Stimulated activated CD8-positive, alpha-beta memory T cell treated with anti-CD3 and anti-CD28 coated beads, Interleukin-7, amount 100 ng/mL, for 48 hours (primary cell): ENCODE measurements at places on chromosomes 13 and 19.

DNA sequence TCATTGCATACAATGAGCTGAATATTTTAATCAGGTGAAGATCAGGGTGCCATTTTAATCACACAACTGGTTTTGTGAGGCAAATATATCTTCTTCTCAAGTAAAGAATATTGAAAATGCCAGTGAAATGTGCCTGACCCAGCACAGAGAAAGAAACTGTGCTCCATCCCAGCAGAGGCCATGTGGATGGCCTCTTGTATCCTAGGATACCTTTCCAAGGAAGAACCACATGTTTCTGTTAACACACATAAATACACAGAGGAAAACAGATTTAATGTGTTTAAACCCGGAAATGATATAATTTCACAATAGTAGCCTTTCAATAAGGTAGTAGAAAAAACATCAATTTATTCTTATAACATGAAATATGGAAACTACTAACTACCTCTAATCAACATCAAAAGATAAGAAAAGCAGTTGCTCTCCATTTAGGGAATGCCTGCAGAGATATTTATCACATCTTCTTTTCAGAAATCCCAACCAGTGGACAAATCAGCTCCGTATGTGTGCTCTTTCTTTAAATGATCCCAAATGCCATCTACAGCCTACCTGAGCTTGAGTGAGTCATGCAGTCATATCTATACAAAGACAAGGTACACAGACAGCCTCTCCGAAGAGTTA, 157.1 kb downstream of the FGF14 start:
- DNase-seq, result no peak

- no peak for DNase-seq
Measured at GRCh38 chr13:45511310-45512097, 46.8 kb downstream of the COG3 start.

DNA sequence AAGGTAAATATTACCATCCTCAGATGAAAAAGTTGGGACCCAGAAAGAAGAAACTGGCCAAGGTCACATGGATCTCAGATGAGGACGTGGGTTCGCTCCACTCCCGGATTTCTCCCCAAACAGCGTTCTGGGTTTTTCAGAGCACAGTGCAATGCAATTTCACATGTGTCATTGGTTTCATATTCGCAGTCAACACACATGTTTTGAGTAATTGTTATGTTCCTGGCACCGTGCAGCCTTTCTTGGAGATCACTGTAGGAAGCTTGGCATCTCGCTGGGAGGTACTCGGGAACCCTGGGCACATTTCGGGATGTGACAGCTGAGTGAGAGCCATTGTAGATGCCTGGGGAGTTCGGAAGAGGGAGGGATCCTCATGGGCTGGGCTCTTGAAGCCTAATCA, 26.2 kb upstream of the CEBPG start:
- no peak for DNase-seq

GRCh38 chr13:89407357-89407756, 1736.2 kb downstream of the SLITRK5 start:
- DNase-seq, result no peak

DNA sequence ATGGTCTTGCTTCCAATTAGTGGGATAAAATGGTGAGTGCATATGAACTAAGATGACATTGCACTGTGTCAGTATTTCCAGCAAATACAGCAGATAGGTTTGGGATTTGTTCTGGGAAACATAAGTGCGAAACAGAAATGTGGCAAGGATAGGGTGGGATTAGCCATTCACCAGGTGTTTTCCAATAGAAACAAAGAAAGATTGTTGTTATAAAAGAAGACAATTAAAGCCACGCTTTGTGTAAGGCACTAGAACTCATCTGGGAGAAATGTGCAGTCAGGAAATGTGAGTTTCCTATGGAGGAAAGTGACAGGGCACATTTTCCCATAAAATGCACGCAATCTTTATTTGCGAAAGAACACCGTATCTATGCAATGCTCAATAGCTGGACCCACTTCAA, 1547.8 kb downstream of the EFNB2 start:
- no peak for DNase-seq

GRCh38 chr19:36121486-36122124, 6.3 kb downstream of the TBCB start:
- DNase-seq, result no peak

- no peak for DNase-seq
Measured at GRCh38 chr13:60837806-60838205, 440.8 kb downstream of the TDRD3 start.

DNA sequence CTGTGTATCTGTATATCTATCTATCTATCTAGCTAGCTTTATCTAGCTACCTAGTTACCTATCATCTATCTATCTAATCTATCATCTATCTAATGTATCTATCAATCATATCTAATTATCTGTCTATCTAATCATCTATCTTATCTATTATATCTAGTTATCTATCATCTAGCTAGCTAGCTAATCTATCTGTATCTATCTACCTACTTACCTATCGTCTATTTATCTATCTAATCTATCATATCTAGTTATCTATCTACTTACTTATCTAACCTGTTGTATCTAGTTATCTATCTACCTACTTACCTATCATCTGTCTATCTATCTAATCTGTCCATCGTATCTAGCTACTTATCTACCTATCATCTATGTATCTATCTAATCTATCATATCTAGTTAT, 17.9 kb downstream of the VSTM1 start:
- DNase-seq, result no peak

GRCh38 chr13:46086421-46086922, 18.4 kb downstream of the CPB2 start:
- no peak for DNase-seq

DNA sequence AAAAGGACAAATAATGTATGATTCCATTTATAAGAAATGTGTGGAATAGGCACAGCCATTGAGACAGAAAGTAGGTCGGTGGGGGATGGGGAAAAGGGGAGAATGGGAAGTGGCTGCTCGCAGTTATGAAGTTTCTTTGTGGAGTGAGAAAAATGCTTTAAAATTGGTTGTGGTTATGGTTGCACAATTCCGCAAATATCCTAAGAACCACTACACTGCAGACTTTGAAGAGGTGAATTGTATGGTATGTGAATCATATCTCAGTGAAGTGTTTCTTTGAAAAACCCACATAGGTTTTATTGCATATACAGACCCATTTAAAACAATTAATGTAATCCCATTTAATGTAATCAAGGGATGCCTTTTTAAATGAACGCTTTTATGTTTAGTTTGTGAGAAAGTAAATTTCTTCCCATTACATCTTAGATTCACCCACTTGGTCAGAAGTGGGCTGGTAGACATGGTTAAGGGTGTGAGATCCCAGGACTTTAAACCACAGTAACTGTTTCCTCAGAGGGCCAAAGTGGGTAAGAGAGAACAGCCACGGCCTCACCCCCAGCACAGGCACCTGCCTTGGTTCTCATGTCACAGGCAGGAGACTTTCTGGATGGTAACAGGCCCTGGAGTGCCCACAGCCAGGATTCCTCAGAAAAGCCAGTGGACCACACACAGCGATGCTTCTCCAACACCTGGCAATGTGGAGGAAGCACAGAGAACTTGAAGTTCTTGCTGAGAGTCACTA, 119.3 kb upstream of the GJB6 start:
- DNase-seq, result no peak

GRCh38 chr13:100334214-100334613, 245.3 kb downstream of the PCCA start:
- DNase-seq, result no peak

DNA sequence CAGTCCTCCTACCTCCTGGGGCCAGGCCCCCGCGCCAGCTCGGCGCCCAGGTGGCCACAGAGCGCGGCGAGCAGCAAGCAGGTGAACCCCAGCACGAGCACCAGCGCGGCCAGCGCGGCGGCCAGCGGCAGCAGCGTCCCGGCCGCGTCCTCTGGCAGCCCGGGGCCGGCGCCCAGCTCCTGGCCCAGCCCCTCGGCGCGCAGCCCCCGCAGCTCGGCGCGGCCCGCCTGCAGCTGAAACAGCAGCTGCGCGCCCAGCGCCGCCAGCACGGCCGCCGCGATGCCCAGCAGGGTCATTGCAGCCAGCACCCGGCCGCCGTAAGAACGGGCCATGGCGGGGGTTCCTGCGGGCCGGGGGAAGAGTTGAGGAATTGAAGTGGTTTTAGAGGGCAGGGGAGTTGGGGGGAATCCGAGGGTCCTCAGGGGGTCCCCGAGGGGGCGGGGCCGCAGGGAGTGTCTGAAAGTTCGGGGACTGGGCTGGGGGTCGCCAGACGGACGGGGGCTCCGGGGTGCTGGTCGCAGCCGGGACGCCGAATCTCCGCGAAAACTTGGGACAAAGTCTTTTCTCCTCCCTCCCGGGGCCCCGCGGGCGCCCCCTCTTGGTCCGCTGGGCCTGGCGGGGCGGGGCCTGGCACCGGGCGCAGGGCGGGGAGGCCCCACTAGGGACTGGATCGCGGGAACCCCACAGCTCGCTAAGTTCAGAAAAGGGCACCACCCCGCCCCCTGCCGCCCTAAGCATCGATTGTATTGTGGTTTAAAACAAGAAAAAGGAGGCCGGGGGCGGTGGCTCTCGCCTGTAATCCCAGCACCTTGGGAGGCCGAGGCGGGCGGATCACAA, at the start of gene TMEM221:
Gene TMEM221, minus strand, starts transcription at position 538 of the 837 bp plus-strand sequence. Its CDS starts 206 bp downstream, at position 332.
- no peak for DNase-seq

DNA sequence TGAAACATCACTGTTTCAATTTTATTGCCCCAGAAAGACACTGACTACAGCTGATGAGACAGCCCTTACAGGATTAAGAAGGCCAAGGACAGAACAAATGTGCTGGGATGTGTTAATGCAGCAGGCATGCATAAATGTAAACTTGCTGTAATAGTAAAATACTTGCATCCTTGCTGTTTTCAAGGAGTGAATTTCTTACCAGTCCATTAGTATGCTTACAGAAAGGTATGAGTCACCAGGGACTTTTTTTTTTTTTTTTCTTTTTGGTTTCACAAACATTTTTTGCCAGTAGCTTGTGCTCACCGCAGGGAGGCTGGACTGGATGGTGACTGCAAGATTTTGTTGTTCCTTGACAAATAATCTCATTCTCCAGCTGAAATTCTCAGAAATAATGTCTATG, 55.1 kb downstream of the GPR180 start:
- DNase-seq, result no peak

GRCh38 chr13:108276060-108276459, 6.5 kb downstream of the TNFSF13B start:
- DNase-seq, result no peak

DNA sequence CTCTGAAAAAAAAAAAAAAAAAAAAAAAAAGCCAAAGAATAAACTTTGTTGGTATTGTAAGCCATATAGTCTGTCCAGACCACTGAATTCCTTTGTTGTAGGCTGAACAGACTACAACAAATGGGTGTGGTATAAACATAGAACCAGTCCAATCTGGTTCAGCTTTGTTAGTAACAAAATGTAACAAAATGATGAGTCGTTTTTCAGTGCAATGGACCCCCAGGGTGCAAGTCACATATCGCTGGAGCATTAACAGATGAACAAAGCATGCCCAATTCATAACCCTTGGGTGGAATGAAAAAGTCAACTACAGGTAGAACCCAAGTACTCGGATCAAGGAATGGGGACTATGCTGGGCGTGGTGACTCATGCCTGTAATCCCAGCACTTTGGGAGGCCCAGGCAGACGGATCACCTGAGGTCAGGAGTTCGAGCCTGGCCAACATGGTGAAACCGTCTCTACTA, 13.6 kb upstream of the FCHO1 start:
- DNase-seq, result no peak

GRCh38 chr19:7618771-7619510, 10.4 kb downstream of the XAB2 start:
- no peak for DNase-seq

DNA sequence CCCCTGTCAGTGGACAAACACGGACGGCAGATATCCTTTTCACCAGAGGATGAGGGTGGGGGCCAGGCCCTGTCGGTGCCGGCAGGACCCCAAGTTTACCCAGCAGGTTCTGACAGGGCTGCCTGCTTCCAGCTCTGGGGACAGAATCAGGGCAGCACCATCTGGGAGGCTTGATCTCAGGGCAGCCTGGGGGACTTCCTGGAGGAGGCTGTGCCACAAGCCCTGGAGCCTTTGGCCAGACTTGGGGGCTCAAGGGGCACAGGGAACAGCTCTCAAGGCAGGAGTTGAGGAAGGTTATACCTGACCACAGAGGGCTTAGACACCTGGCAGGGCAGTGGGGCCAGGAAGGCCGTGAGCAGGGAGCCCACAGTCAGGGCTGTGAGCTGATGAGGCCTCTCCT, 45.2 kb downstream of the COMP start:
- DNase-seq, result no peak

GRCh38 chr19:35442091-35442490, 6.0 kb upstream of the FFAR2 start:
- no peak for DNase-seq

DNA sequence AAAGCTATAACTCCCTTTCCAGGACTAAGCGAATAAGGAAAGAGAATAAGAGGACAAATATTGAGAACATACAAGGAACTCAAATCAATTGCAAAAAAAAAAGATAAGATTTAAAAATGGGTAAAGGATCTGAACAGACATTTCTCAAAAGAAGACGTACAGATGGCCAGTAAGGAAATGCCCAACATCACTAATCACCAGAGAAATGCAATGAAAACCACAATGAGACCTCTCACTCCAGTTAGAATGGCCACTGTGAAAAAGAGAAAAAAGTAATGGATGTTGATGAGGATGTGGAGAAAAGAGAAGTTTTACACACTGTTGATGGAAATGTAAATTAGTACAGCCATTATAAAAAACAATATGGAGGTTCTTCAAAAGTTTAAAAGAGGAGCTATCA, 63.8 kb downstream of the VWA8 start:
- no peak for DNase-seq

DNA sequence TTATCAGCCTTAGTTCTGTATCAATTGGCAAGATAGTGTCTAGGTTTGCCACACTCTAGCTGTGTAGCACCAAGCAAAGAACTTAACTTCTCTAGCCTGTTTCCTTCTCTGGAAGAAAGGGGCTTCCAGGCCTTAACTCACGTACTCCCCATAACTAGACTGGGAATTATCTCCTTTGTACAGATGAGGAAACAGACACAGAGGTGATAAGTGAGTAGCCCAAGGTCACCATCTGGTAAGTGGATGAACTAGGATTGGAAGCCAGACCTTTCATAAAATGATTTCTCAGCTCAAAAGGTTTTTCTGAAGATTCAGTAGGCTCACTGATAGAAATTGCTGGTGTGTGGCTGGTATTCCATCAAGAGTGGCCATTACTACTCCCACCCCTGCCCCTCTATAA, 3.1 kb downstream of the ZNF428 start:
- no peak for DNase-seq

GRCh38 chr13:102402290-102402689, 442 bp upstream of the FGF14 start:
- peak; percentile 29 for DNase-seq
